Daoy (cell line): ENCODE measurements at places on chromosomes 16 and 17. TPM values are rescaled to one million over a fixed set of nuclear protein-coding genes. Genes with fewer than 3 reads are reported as not detected.

- no peak for DNase-seq
Measured at GRCh38 chr16:4733211-4733742, 794 bp downstream of the ANKS3 start.

DNA sequence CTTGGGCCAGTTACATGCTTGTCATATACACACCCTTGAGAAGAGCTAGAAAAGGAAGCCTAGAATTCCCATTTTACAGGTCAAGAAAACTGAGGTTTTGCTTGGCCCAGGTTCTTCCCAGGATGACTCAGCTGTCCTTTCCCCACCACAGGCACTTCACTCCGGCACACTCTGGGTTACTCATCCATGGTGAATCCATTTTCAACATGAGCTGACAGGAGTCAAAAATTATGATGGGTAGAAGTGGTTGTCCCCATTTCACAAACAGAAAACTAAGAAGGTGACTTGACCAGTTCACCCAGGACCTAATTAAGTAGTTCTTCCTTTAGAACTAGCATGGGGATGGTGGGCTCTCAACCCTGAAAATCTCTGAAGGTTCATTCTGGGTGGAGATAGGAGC, 67.2 kb downstream of the USP22 start:
- peak; percentile 62 for DNase-seq

DNA sequence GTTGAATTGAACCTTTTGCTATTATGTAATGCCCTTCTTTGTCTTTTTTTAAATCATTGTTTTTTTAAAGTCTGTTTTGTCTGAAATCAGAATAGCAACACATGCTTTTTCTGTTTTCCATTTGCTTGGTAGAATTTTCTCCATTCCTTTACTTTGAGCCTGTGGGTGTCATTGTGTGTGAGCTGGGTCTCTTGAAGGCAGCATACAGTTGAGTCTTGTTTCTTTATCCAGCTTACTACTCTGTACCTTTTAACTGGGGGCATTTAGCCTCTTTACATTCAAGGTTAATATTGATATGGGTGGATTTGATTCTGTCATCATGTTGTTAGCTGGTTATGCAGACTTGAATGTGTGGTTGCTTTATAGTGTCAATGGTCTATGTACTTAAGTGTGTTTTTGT, 292.0 kb downstream of the MAP2K4 start:
- DNase-seq: no peak

GRCh38 chr17:13503526-13503925, 98.2 kb downstream of the HS3ST3A1 start:
- no peak for DNase-seq

SOX8 gene
- 0.17 TPM in 1 of 2 replicates, not detected in the other for total RNA-seq

CTRB1 gene
- not detected in 2 replicates for total RNA-seq
